ENCODE measurements at places on chromosomes 6 and 20. TPM values are rescaled to one million over a fixed set of nuclear protein-coding genes. Genes with fewer than 3 reads are reported as not detected.
A peak's percentile ranks its signal among the peaks of the same experiment; 100 is the strongest.

The FABP7 gene
- not detected for total RNA-seq

The UBE2C gene
- 0.26 TPM for total RNA-seq

- DNase-seq, result no peak
These were observed 238.2 kb upstream of the NOX3 start for GRCh38 chr6:155693573-155694418.

The TMEM200A gene
- total RNA-seq, result 0.79 TPM

The PTPRT gene
- not detected for total RNA-seq

DNA sequence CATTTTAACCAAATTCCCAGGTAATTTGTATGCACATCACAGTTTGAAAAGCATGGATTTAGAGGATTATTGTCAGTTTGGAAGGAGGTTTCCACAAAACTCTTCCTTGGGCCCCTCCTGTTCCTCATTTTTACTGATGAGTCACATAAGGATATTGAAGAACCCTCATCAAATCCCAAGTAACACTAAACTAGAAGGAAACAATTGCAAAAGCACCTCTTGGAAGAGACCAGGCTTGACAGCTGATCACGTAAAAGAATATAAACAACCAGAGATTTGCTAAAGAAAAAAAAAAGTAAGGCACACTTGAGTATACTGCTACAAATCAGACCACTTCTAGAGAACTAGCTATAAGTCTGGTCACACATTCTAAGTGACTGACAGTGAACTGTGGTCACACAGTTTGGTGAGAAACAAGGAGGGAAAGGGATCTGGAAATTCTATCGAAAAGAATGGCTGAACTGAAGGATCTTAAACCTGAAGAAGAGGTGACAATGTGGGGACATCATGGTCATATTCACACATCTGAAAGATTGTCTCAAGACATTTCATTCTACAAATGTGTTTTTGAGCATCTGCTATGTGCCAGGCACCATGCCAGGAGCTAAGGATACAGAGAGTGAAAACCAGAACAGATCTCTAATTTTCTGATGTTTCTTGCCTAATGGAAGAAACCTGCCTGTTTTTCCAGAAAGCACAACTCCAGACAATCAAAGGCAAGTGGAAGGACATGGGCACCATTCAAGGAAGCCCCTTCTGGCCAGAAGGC is 24.1 kb downstream of the ZHX3 start:
- DNase-seq, result peak; percentile 41

The IP6K3 gene
- 0.13 TPM for total RNA-seq

- DNase-seq, result peak; percentile 90
These were observed 100.7 kb downstream of the ANKRD60 start for GRCh38 chr20:58127701-58128111.

DNA sequence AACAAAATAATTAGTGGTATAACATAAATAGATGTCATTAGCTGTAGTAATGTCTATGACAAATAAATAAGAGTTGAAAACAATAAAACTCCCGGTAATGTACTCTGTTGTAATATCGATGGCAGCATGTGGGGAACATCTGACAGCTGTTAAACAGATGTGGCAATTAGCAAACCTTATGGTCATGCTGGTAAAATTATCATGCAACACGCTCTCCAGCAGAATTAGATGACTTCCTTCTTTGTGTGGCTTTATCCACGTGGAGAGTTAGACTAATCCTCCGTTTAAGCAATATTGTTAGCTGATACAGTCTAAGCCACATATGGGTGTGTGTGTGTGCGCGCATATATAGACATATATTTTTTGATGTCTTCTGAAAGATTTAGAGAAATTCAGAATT is 77.7 kb upstream of the ZFP64 start:
- DNase-seq, result no peak

The MEI4 gene
- not detected for total RNA-seq

GRCh38 chr6:55069132-55069781 is 105.1 kb upstream of the HCRTR2 start:
- DNase-seq, result peak; percentile 59

The SPATS1 gene
- not detected for total RNA-seq

GRCh38 chr20:25073544-25073943 is 8.4 kb downstream of the VSX1 start:
- DNase-seq, result no peak

DNA sequence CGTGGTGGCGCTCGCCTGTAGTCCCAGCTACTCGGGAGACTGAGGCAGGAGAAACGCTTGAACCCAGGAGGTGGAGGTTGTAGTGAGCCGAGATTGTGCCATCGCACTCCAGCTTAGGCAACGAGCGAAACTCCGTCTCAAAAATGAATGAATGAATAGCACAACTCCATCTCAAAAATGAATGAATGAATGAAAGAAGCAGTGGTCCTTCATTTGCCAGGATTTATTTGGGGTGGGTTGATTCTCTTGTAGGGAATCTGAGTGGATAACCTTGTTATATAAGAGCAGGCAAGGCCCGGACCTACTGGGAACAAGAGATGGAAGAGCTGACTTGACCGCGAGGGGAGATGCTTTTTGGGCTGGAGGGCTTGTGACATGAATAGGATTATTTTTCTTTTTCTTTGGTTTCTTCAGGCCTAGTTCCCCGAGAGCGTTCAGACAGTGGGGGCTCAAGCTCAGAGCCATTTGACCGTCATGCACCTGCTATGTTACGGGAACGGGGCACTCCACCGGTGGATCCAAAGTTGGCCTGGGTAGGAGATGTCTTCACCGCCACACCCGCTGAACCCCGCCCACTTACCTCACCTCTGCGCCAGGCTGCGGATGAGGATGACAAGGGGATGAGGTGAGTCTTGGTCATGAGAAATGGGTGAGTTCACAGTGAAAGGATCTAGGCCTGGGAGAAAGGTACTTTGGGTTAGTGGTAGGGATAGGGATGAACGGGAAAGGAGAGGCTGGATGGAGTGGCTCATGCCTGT is 9.8 kb downstream of the PRRC2A start:
- DNase-seq, result no peak

DNA sequence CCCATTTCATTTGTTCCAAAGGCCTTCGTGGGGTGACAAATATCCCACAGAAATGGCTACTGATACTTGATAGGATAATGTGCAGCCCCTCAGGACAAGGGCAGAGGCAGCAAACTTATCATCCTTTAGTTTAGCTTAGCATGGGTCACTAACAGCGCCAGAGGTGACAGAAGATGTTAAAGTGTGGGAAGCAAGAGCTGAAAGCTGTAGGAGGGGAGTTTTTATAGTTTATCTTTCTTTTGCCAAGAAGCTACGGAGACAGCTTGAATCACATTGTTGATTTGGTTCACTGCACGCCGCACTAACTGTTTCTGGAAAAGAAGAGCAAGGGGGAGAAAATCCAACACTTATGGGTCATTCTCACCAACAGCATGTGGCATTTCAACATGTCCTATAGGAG is 773.9 kb upstream of the MMS22L start:
- no peak for DNase-seq

DNA sequence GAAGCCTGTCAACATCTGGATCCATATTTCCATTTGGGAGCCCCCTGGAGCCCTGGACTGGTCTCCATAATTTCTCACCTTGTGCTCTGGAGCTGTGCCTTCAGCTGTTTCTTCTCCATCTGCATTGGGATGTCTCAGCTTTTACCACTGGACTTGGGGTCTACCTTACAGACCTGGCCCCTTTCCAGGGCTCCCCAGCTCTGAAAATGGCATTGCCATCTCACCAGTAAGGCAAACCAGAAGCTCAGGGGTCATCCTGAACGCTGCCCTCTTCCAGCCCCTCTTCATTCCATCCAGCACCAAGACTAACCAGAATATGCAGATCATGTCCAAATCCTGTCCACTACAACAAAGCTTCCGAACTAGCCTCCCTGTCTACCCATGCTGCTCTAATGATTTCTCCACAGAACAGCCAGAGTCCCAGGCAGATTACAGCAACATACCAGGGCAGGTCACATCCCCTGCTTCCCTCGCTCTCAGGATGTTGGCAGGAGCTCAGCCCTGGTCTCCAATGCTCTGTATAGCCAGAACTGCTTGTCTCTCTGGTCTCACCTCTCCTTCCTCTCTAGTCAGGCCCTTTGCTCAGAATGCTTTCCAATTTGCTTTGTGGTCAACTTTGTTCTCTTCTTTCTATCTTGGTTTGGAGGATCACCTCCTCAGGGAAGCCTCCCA is 17.7 kb upstream of the NNAT start:
- no peak for DNase-seq

DNA sequence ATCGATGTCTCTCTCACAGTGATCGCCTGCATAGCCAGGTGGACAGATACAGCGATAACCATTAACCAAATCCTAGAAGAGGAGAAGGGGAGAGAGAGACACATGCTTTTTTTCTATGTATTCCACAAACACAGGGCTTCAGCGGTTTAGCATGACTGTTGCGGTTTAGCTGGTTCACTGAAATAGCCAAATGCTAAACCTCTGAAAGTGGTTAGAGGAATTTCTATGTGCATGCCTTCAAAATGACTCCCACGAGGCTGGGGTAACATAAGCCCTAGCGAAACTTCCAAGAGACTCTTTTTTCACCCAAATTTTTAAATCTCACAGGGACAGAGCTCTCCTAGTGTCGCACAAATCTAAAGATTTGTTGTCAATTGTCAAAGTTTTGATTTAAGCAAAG is 25.1 kb downstream of the JAG1 start:
- no peak for DNase-seq

DNA sequence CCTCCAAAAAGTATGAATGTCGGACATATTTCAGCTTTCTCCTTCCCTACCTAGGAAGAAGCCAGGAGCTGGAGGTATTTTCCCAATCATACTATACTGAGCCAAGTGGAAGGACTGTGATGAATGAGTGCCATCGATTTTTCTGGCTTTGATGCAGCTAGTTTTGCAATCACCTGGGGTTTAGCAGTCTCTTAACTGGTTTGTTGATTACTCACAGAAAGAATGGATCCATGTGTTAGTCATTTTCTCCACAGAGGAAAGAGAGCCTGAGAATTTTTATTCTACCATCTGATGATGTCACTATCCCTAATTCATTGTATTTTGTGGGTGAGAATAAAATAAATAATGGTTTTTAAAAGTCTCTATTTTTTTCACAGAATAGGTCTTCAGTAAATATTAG is 282.9 kb upstream of the RNF217 start:
- DNase-seq, result peak; percentile 66

GRCh38 chr6:2920671-2921112 is 17.6 kb upstream of the SERPINB9 start:
- DNase-seq, result no peak

DNA sequence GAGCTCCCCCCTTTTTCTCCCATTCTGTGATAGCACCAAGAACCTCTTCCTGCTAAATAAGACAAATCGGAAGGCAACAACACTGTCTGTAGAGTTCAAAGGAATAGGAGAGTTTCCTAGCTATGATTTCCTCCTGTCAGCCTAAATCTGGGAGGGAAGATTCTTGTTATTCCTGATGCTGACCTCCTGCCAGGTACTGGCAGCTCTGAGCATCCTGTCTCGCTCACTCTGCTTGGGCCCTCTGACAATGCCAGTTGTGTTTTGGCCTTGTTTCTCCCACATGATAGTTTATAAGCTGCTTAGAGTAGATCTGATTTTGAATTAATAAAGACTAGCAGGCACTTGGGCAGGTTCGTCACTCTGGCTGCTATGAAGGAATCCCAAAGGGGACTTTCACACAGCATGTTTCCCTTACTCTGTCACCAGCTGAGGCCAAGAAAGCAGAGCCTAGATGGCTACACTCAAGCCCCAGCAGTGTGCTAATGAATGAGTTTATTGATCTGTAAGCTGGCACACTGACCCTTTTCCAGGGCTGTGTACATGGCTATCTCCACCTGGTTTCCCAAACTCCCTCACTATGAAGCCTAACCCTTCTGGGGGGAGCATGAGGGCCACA is 52.3 kb downstream of the UQCC1 start:
- no peak for DNase-seq
